ENCODE measurements at places on chromosomes 6 and 20.

DNA sequence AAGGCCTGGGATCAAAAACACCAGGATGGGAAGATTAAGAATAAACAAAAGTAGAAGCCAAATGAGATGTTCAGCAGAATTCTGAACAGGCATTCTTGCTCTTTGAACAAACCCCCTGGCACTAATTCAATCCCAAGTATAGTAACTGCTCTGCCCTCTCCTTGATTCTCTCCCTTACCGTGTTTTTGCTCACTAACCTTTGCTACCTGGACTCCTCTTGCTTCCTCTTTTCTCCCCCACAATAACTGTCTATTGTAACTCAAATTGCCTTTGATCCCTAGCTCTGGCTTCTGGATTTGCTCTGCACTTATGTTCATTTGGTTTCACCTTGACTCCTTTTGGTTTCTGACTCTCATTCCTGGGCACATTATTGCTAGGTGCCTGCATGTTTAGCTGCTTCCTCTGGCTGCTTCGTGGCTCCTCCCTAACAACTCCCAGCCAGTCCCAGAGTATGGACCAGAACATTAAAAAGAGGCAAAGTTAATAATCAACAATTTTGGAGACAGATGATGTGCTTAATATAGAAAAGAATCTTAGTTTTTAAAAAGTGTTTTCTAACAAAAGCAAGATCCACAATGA, 65.4 kb upstream of the PHIP start:
- no peak for DNase-seq

GRCh38 chr6:497258-497657, 105.7 kb downstream of the IRF4 start:
- no peak for DNase-seq

GRCh38 chr6:17039266-17039665, 62.6 kb upstream of the STMND1 start:
- DNase-seq, result no peak

- DNase-seq, result no peak
Observed at GRCh38 chr20:7703551-7703961, 236.7 kb downstream of the HAO1 start.

All from stimulated activated CD8-positive, alpha-beta memory T cell treated with anti-CD3 and anti-CD28 coated beads, Interleukin-7, amount 100 ng/mL, for 24 hours (primary cell).